Vagina (tissue), 2 donors: ENCODE measurements at places on chromosomes 6 and 20. TPM values are rescaled to one million over a fixed set of nuclear protein-coding genes. Genes with fewer than 3 reads are reported as not detected.

The MMP24OS gene
- total RNA-seq, result 36.8 TPM

The NEDD9 gene
- 45.4 TPM for total RNA-seq

The PNLDC1 gene
- total RNA-seq, result not detected

The PHACTR2 gene
- 61.6 TPM for total RNA-seq

The FGD2 gene
- total RNA-seq, result 20.4 TPM

The IPCEF1 gene
- 2.0 TPM for total RNA-seq

The PKIB gene
- total RNA-seq, result 2.7 TPM

The PGC gene
- total RNA-seq, result 3.4 TPM

The MATN4 gene
- not detected for total RNA-seq

The KIF6 gene
- not detected for total RNA-seq

The SGK2 gene
- total RNA-seq, result 5.4 TPM

The SHLD1 gene
- total RNA-seq, result 0.98 TPM
